Stimulated activated CD4-positive, alpha-beta T cell treated with anti-CD3 and anti-CD28 coated beads, Interleukin-12 subunit alpha, Interleukin-12 subunit beta, amount 100 ng/mL, for 24 hours (primary cell): ENCODE measurements at places on chromosomes 12 and 14.

- peak; percentile 77 for DNase-seq
Observed at GRCh38 chr12:45727301-45727979, 2.1 kb upstream of the ARID2 start.

GRCh38 chr12:18270958-18271460 is 9.7 kb downstream of the PIK3C2G start:
- no peak for DNase-seq

DNA sequence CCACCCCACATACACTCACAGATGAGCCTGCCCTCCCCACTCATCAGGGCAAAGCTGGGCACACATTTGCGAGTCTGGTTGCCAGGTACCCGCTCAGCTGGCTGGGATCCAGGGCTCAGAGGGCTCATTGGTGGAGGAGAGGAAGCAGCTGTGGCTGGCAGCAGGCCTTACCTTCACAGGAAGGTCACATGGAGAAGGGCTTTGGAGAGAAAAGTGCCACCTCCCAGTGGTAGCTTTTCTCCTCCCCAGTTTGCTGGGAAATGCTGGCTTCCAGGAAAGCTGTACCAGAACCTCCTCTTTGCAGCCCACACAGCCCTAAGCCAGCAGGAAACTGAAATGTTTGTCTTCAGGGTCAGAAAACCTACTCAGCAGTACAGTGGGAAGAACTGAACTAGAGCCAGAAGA is 55.6 kb downstream of the LGMN start:
- no peak for DNase-seq

- no peak for DNase-seq
Observed at GRCh38 chr12:125983094-125983783, 918.0 kb downstream of the AACS start.

DNA sequence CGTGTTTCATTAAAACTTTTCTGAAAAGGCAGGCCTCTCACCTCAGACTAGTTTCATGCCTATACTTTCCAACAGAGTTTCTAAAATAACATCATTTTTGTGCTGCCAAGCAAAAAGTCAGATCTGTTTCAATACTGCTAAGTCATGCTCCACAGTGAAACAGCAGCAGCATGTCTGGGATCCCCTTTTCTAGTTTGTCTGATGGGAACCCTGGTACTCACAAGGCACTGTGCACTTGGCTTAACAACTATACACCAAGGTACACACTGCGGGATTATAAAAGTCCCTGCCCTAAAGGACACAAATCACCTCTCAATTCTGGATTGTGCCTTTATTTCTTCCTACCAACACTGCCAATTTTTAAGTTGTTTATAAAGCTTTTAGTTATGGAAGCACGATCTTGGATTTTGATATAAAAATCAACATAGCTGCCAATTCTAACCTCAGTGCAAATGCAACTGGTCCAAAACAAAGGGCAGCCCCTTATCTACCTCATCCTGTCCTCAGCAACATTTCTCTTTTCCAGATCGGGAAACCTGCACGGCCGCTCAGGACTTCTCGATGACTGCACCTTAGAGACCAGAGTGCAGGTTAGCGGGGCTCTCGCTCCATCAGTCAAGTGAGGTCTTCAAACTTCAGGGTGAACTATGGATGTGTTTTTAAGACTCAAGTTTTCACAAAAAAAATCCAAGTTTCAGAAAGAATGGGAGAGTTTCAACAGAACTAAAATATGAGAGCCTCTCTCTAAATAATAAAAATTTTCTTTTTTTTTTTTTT is 1.7 kb upstream of the EIF5 start:
- DNase-seq, result no peak

DNA sequence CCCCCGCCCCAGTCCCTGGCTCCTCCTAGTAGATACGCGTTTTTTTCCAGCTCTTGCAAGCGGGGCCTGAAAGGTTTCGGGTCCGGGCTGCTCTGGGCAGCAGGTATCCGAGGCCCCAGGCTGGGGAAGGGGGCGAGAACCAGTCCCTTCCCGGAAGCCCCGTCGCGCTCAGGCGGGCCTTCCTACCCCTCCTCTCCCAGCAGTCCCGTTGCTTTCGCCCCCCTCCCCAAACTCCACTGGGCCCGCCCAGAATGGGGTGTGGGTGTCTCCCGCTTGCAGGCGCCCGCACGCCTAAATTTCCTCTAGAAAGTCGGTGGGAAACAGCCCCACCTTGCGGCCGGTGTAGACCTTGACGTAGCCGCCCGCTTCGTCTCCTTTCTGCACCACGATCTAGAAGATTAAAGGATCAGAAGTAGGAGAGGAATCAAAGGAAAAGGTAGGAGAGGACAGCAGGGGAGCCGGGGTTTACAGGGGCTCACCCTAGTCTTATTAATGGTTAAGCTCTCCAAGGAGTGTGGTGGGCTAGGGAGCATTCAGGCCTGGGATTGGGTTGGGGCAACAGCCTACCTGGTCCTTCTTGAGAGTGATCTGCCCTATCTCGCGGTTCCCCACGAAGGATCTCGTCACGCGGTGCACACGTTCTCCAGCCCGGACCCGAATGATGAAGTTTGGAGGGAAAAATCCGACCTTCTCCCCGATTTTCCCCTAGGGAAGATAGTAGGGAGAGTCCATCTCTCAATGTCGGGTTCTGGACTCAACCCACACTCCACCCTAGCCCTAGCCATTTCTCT is 7.3 kb downstream of the STAC3 start:
- peak; percentile 64 for DNase-seq

- no peak for DNase-seq
Observed at GRCh38 chr12:96150442-96150841, 43.7 kb upstream of the ELK3 start.

- no peak for DNase-seq
Observed at GRCh38 chr12:22160396-22161003, 114.5 kb downstream of the CMAS start.

- DNase-seq, result no peak
Observed at GRCh38 chr14:99590746-99591555, 13.1 kb downstream of the CCDC85C start.

DNA sequence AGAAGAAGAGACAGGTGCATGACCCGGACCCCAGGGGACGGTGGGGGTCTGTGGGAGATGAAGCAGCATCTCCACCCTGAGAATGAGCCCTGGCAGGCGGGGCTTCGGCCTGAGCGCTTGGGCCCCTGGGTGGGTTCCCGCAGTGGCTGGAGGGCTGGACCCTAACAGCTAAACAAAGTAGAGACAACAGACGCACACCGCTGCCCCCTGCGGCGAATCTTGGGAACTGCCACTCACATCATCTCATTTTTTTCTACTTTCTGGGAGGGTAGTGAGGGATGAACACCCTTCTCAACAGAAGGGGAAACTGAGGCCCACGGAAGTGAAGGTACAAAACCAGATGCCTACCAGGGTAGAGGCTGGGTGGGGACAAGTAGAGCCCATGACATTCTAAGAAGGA is 104.7 kb downstream of the RFLNA start:
- no peak for DNase-seq

GRCh38 chr12:21690704-21691368 is 33.2 kb upstream of the LDHB start:
- DNase-seq, result no peak

GRCh38 chr14:95059126-95059525 is 98.2 kb downstream of the DICER1 start:
- DNase-seq, result no peak

DNA sequence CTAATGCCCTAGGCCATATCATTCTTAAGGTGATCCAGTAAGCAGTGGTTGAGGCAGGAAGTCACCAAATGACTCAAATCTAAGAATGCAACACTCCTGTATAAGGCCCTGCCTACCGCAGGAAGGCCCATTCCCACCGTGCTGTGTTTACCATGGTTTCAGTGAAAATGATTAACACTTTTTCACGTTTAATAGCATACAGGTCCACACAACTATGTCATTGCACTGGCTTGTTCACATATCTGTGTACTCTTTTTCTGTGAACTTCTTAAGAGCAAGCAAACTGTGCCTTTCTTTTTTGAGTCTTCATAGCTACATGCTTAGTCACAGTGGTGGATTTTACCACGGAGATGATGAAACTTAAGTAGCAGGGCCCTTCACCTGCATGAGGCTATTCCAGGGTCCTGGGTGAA is 214.9 kb downstream of the CNTN1 start:
- DNase-seq, result no peak

DNA sequence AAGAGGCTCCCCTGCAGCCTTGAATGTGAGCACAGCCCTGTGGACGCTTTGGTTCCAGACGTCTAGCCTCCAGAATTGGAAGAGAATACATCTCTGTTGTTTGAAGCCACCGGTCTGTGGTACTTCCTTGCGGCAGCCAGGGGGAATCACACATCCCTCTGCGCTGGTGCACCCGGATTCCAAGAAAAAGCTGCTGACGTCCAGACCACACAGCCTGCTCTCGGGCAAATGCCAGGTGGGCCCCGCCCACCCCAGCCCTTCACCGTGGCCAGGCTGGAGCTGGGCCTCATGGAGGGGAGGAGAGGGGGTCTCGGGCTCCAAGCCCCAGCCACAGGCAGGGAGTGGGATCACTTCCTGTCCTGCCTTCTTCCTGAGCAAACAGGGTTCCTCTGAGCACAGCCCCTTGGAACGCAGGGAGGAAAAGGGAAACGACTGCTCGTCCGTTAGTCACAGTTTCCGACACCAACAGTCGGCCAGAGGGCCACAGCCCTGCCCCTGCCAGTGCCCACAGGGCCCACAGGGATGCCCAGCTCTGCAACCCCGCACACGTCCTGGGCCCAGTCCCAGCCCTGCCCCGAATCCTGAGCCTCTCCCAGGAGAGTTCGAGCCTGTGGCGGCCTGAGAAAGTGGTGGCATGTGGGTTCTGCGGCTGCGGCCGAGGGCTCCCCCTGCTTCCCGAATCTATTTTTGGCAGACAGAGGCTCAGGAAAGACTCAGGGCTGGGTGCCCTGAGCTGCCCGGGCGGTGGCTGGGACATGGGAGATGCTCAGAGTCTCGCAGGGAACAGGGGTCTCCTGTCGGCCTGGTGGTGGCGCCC is 85.3 kb downstream of the RFLNA start:
- DNase-seq, result no peak

DNA sequence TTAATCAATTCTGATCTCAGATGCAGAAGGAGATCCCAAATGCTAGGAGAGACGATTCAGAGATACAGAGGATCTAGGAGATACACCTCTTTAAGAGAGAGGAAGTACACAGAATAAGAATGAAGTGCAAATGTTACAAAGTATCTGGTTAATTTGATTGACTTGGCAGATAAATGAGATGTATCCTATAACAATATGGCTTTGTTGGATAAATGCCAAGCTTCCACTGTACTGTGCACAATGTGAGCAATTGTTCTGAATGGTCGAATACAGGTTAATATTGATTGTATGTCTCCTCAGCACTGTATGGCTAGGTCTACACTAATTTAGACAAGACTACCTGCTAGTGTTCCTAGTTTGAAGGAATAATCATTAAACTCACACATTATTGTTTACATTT is 119.6 kb upstream of the PTPRB start:
- DNase-seq, result no peak
